H7 (cell line): ENCODE measurements at places on chromosomes 3 and 15. TPM values are rescaled to one million over a fixed set of nuclear protein-coding genes. Genes with fewer than 3 reads are reported as not detected.

- DNase-seq: no peak
Observed at GRCh38 chr3:4797201-4797705, 182.0 kb upstream of the BHLHE40 start.

GRCh38 chr3:188458756-188459155, 304.8 kb downstream of the LPP start:
- DNase-seq: no peak

DNA sequence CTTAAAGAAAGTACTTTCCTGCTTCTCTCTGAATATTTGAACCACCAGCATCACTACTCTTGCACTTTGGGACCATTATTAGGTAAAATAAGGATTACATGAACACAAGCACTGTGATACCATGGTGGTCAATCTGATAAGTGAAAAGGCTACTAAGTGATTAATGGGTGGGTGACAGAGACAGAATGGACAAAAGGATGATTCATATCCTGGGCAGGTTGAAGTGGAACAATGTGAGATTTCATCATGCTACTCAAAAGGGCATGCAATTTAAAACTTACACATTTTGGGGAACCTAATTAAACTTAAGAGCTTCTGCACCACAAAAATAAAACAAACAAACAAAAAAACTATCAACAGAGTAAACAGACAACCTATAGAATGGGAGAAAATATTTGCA, 172.0 kb upstream of the CD96 start:
- DNase-seq: no peak

The GTF2E1 gene
- 65.2 and 69.1 TPM in 2 replicates for total RNA-seq

DNA sequence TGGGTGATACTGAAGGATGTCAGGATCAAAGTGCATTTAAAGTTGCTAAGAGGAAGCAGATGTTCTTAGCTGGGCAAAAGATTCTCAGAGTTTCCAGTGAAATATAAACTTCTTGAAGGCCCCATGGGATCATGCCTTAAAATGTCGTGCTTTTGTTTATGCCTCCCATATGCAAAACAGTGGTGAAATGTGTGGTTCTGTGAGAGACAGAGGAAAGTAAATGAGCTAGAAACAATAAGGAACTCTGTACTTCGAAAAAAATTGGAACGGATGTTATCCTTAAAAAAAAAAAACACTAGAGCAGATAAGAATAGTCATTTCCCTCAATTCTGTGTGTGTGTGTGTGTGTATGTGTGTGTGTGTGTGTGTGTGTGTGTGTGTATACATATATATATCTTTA, 497.0 kb upstream of the TBL1XR1 start:
- DNase-seq: no peak

The PIERCE2 gene
- total RNA-seq: 1.5 and 3.1 TPM in 2 replicates

DNA sequence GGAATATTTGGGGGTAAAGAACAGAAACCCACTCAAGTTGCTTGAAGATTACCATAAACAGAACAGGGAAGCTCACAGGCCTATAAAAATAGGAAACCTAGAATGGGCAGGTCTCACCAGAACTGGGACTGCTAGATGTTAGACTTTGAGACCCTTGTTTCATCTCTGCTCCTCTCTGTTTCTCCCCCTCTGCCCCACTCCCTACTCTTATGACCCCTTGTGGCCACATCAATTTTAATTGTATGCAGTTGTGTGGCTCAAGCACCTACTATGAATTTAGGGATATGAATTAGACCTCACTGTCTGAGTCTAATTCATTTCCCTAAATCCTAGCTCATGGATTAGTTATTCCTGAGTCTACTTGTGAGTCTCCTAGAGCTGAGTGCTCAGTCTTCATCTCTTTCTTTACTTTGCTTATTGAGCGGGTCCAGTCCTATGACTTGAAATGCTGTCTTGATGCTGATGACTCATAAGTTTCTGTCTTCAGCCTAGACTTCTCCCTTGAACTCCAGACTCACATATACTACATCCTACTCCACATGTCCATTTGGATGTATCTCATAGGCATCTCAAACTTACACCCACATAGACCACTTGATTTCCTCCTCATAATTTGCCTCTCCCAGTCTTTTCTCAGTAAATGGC, 78.7 kb downstream of the ITPR1 start:
- DNase-seq: peak; percentile 45

GRCh38 chr3:112261742-112262141, 32.3 kb downstream of the SLC9C1 start:
- DNase-seq: no peak

- peak; percentile 25 for DNase-seq
Observed at GRCh38 chr3:115518100-115518852, 105.0 kb upstream of the GAP43 start.

The PLA2G4F gene
- not detected in 2 replicates for total RNA-seq
